Kidney glomerular epithelial cell (primary cell): ENCODE measurements at places on chromosomes 2 and 18.
A peak's percentile ranks its signal among the peaks of the same experiment; 100 is the strongest.

DNA sequence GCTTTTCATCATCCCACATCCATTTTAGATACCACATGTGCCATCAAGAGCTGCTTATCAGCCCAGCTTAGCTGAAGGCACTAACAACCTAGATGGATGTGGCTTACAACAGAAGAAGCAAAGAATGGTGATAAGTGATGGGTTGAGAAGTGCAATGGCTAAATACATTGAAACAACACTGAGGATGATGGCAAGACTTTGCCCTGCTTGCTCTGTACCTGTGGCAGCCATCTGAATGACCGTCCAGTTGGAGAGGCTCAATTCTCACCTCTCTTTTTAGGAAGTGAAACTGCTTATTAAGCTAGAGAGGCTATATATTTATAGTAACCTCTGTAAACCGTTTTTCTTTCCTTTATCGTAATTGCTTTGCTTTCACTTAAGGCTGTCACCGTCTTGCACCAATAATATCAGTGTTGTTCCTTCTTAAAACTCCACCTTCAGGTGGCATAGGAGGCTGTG is 5.7 kb downstream of the GPATCH11 start:
- DNase-seq: no peak

GRCh38 chr2:176177580-176178037 is 10.9 kb upstream of the HOXD1 start:
- no peak for DNase-seq

DNA sequence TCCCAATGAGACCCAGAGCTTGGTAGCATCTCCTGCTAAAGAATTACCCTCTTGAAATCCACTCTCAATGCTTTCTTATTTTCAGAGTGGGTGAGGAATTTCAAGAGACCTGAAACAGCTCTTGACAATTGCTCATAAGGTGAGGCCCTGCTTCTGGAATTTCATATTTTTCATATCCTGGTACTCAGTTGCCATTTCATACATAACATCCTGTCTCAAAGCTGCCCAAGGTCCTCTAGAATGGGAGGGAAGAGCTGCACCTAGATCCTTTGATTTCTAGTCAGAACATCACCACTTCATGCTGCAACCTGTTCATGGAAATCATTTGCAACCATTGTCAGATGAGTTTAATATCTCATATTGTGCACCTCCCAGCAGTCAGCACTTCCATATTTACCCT is 404.8 kb upstream of the GALNT5 start:
- DNase-seq: no peak

DNA sequence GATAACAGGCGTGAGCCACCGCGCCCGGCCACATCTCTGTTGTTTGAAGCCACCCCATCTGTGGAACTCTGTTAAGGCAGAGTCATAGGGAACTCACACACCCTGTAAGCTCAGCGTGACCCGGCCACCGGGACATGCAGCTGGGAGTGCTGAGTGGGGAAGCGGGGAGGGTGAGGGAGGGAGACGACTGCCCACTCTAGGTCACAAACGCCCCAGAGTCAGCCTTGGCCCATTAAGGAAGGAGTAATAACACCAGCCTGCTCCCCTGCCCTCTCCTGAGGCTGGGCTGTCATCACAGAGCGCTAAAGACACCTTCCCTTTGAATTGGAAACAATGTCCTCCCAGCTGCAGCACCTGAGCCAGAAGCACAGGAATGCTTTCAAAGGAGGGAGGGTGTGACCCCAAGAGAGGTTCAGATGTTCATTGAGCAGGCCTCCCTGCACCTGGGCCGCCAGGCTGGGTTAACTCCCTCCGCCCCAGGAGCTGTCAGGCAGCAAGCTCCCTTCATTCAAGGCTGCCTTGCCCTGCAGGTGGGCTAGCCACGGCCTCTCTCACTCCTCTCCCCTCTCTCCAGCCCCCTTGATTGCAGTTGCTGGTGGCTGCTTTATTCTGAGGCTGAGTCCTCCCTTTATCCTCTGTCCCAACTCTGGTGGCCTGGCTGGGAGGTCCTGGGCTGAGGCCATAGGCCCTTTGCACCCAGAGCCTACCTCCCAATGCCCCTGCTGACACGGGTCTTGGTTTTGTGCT is 77.2 kb upstream of the HPCAL1 start:
- DNase-seq: no peak

GRCh38 chr2:170022692-170023091 is 155.3 kb upstream of the MYO3B start:
- DNase-seq: peak; percentile 67

DNA sequence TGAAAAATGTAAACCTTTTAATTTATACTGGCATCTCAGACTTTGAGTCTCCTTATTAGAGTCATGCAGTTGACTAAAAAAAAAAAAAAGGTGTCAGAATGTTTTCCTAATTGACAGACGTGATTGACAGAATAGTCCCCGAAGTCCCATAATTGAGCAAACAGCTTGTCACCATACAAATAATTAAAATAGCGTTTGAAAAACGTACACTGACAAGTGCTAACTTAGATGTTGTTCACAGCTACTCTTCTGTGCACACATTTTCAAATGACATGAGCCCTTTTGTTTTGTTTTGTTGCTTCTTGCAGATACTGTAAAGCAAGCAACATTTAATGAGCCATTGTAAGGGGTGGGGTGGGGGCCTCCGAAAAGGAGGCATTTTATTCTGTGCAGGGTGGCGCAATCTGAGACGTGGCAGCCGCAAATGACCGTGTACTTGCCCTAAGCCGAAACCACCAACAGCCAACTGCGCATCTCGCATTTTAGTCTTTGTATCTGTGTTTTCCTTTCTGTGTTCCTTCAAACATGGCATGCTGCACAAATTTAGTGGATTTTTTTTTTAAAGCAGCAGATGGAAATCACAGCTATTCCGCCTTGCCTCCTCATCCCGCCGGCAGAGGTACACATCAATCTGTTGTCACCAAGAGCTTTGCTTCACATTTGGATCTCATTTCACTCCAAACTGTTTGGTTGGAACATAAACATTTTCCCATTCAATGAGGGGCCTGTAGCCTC is 52.4 kb downstream of the LPIN1 start:
- DNase-seq: no peak

GRCh38 chr2:67260343-67261277 is 136.5 kb upstream of the ETAA1 start:
- DNase-seq: peak; percentile 75

DNA sequence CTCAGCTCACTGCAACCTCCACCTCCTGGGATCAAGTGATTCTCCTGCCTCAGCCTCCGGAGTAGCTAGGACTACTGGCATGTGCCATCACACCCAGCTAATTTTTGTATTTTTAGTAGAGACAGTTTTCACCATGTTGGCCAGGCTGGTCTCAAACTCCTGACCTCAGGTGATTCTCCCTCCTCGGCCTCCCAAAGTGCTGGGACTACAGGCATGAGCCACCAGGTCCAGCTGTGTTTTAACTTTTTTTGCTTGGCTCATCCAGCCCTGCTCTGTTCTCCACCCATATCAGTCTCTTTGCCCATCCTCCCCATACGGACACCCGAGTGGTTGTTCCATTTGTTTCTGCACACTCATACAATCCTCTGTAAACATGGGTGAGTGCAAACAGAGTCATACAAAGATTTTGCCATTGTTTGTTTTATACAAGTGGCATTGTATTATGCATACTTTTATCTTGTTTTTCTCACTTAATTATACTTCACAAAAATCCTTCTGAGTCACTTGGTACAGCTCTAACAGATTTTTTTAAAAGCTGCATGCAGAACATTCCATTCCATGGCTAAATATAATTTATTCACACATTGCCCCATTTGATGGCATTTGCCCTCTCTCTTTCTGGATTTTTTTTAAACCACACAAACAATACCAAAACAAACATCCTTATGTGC is 5.3 kb downstream of the APOB start:
- no peak for DNase-seq

GRCh38 chr2:17747684-17748452 is 5.7 kb downstream of the SMC6 start:
- DNase-seq: no peak

GRCh38 chr2:56475191-56475590 is 291.4 kb downstream of the CCDC85A start:
- DNase-seq: peak; percentile 31

DNA sequence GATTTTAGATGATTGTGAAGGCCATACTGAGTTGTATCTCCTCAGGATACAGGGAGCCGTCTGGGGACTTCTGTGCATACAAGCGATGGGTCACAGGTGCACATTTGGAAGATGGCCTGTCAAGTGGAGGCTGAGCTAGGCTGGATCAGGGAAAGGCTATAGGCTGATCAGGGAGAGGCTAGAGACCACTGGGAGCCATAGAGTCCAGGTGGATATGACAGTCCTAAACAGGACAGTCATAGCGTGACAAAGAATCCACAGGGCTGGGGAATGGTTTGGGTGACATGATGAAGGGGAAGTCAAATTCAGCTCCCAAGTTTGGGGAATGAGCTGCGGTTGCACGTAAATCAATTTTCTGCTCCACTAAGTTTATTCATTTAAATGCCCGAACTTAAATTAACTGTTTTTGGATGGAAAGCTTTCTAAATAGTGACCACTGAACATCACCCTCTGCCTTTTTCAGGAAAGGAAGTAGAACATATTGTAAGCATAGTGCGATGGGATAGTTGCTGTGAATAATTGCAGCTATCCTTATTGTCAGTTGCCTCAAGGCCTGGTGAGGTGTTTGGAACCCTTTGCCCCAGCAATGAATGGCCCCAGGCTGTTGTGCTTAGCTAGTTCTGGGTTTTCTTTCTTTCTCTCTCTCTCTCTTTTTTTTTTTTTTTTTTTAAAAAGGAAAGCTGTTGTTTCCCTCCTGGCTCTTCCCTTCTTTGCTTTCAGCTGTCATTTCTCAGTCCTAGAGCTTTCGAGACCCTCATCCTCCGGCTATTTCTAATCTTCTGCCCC is 50.5 kb downstream of the KLHL29 start:
- no peak for DNase-seq

DNA sequence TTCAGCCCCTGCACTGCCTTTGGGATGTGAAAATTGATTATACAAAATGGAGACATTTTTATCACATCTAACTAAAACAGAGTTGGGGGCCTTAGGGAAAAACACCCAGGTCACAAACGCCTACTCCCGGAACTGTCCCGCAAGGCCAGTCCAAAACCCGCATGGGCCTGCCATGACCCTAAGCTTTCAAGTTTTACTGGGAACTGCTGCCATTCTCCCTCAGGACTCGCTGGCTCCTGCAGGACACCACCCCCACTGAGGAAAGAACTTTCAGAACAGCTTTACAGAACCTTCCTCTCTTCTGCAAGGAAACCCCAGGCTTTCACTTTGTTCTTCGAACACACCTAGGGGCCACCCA is 320.4 kb upstream of the HS6ST1 start:
- no peak for DNase-seq

GRCh38 chr2:85769983-85770362 is 16.2 kb downstream of the ATOH8 start:
- no peak for DNase-seq

DNA sequence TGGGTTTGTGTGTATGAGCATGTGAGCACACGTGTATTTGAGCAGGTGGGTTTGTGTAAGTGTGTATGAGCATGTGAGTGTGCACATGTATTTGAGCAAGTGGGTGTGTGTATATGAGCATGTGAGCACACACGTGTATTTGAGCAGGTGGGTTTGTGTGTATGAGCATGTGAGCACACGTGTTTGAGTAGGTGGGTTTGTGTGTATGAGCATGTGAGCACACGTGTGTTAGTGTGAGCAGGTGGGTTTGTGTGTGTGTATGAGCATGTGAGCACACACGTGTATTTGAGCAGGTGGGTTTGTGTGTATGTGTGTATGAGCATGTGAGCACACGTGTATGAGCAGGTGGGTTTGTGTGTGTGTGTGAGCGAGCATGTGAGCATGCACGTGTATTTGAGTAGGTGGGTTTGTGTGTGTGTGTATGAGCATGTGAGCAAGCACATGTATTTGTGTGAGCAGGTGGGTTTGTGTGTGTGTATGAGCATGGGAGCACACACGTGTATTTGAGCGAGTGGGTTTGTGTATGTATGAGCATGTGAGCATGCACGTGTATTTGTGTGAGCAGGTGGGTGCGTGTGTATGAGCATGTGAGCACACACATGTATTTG is 169.7 kb downstream of the TWIST2 start:
- no peak for DNase-seq

- DNase-seq: peak; percentile 71
Measured at GRCh38 chr2:16546128-16546754, 119.4 kb downstream of the CYRIA start.
